NCI-H524 (cell line): ENCODE measurements at places on chromosomes 12 and 14.

GRCh38 chr12:110234755-110235154 is 46.3 kb upstream of the ATP2A2 start:
- no peak for DNase-seq

GRCh38 chr12:68349921-68350606 is 17.9 kb upstream of the MDM1 start:
- peak; percentile 98 for DNase-seq

DNA sequence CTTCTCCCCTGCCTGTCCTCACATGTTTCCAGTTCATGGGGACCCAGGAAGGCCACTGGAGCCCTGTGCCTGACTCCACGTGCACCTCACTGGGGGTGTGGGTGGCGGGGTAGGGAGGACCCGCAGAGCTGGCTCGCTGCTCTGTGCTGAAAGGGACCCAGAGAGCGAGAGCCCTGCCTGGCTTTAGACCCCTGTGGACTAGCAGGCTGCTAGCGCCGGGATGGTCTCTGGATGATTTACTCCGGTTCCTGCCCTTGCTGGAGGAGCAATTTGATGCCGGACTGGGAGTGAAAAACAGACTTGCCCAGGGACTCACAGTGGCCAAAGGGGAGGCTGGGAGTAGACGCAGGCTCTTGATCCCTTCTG is 49.0 kb downstream of the NTF3 start:
- DNase-seq = peak; percentile 5

- no peak for DNase-seq
Observed at GRCh38 chr12:28065889-28066630, 93.5 kb upstream of the PTHLH start.

DNA sequence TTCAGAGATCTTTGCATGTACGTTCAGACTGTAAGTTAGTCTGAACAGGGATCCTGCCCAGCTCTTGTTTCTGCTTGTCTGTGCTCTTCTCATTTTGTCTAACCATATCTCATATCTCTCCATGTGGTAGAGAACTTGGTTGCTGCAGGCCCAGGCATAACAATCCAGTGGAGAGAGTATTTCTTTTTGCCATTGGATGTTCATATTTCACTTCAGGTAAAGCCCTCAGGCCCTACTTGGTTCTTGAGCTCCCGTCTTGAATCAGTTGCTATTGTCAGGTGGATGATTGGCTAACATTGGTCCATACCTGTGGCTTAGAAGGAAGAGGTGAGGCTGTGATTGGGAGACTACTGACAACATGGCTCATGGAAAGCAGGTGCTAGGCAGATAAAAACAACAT is 357.7 kb upstream of the FLRT2 start:
- no peak for DNase-seq
